ENCODE measurements at places on chromosomes 16 and 17.

DNA sequence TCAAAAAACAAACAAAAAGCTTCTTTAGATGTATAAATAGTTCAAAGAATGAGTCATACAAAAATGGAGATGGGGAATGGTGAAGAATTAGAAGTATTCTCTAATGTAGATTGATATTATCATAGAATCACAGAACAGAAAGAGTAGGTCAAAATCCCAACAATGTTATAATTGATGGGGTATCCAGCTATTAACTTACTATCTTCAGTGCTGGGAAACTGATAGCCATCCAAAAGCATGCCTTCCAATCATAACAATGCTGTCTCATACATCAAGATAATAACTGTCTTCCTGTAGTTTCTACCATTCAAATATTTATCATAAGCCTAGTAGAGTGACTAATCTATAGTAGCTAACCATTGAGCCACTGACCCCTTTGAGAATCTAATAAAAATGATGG is 26.7 kb upstream of the GNAO1 start:
- no peak for DNase-seq

DNA sequence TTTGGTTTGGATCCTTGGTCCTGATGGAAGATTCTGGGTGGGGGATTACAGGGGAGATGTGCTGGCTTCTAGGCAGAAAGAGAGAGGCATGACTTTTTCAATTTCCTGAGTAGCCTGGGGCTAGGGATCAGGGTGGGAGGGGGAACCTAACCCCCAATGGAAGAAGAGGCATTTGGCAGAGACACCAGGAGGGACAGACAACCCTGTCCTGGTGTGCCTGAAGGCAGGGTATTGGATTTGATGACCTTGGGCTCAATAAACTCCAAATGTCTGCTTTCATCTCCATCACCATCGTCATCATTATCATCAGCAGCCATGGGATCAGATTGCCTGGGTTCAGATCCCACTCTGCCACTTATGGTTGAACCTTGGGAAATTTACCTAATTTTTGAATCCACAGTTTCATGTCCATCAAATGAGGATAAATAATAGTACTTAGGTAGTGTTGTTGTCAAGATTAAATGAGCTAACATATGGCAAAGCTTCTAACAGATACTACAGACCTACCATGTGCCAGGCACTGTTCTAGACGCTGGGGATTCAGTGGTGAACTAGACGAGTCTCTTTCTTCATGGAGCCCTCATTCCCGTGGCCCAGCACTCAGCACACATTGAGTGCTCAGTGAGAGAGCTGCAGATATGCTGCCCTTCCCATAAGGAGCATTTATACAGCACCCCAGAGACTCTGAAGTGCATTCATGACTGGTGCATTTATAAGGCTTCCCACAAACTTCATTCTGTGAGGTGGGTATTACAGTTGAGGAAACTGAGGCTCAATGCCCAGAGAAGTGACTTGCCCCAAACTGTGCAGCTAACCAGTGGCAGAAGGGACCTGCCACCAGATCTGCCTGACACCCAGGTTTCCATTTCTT is 26.8 kb downstream of the IGFBP4 start:
- no peak for DNase-seq

GRCh38 chr17:17347234-17347955 is 44.2 kb downstream of the NT5M start:
- no peak for DNase-seq

DNA sequence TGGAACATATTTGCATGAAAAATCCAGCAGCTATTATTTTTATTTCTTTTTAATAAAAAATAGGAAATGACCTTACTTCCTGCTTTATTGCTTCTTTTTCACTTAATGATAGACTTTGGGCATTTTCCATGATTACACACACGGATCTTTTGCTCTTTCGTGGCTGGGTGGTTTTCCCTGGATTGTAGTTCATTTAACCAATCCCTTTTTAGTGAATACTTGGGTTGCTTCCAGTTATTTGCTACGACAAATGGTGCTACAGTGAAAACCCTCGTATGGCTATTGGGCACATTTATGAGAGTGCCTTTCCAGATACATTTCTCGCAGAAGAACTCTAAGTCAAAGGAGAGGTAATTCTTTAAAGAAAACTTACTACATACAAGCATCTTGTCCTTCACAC is 38.6 kb downstream of the FOXL1 start:
- no peak for DNase-seq

GRCh38 chr16:67246756-67247191 is 507 bp downstream of the FHOD1 start:
- DNase-seq, result no peak

- no peak for DNase-seq
Observed at GRCh38 chr17:29131814-29132682, 48.1 kb downstream of the MYO18A start.

Data from Panc1 (cell line).